Nephron progenitor cell (in vitro differentiated cells): ENCODE measurements at places on chromosomes 12 and 14.

DNA sequence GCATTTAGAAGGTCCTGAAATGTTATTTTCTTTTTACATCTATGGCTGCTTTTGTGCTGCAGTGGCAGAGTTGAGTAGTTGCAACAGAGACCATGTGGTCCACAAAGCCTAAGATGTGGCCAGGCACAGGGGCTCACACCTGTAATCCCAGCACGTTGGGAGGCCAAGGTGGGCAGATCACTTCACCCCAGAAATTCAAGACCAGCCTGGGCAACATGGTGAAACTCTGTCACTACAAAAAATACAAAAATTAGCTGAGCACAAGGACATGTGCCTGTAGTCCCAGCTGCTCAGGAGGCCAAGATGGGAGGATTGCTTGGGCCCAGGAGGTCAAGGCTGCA, 13.4 kb downstream of the USP30 start:
- no peak for DNase-seq

DNA sequence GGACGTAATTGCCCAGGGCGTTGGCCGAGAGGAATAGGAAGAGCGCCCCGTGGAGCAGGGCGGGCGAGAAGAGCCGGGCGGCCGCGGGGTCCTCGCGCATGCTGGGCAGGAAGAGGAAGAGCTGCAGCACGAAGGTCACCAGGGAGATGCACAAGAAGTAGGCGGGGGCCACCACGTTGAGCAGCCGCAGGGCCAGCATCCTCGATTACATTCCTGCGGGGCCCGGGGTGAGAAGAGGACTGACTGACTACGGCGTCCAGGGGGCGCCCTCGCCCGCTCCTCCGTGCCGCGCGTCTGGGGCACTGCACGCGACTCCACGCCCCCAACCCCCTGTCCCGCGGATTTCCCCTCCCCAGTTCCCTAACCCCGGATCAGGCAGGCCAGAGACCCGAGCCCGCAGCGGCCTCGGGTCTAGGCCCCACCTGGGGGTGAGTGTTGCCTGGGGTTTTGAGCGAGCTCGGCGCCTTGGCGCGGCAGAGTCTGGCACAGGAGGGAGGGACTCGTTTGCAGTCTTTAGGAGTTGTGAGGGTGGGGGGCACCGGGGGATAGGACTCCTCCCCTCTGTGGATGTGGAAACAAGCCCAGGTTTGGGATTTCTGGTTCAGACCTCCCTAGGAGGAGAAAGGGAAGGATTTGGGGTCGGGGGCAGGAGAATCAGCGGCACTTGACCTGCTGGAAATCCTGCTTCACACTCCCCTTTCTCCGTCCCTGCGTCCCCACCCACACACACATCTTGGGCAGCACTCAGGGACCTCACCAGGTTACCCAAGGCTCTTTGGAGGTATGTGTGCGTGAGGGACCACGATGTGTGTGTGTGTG, 1.8 kb downstream of the ZDHHC22 start:
- DNase-seq: peak; percentile 84

- DNase-seq: no peak
Observed at GRCh38 chr14:24172871-24173281, 996 bp downstream of the REC8 start.

GRCh38 chr12:68800294-68800693, 7.7 kb upstream of the MDM2 start:
- no peak for DNase-seq

- DNase-seq: no peak
Observed at GRCh38 chr14:23883684-23884540, 69.7 kb upstream of the DHRS4 start.

GRCh38 chr14:24192933-24193332, 2.3 kb downstream of the TM9SF1 start:
- DNase-seq: no peak

DNA sequence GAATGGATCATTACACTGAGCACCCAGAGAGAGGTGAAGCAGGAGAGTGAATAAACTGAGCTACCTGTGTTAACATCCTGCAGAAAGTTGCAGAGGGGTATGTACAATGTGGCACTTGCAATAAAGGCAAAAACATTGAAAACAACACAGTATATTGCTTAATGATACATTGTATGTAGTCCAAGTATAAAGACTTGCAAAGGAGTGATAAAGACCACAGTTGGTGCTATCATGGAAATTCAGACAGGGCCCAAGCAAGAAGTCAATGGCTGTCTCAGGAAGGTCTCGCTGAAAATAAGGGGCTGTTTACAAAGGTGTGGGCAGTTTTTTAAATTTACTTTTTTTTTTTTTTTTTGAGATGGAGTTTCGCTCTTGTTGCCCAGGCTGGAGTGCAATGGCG, 10.0 kb downstream of the TMEM120B start:
- no peak for DNase-seq

DNA sequence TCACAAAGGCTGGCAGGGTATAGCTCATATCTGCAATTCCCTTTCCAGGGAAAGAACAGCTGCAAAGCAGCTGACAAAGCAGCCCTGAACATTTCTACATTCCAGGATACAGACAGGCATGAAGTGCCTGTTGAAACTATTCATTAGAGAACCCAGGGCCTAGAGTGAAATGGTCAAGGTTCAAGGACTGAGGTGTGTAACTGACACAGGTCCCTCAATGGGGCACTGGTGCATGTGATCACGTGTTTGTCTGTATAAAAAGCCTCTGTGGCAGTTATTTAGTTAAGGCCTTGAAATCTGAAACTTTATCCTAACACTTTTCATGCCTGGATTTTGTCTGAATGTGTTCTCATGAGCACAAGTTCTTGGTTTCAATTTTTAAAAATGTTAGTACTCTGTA, 47.1 kb downstream of the GIT2 start:
- DNase-seq: no peak

- DNase-seq: no peak
Observed at GRCh38 chr14:95507174-95507573, 9.3 kb downstream of the SYNE3 start.

DNA sequence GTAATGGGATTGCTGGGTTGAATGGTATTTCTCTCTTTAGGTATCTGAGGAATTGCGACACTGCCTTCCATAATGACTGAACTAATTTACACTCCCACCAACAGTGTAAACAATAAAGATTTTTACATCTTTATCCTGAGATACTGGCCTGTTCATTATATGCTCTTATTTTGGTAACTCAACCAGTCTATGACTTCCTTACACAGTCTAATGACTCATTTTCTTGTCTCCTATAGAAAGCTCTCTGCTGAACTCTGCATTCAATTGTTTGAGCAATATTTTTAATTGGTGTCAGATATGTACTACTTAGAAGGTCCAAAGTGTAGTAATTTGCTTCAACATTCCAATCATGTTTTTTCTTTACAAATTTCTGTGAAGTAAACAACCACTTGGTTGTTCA, 1351.8 kb downstream of the FSCB start:
- DNase-seq: no peak

GRCh38 chr12:54486173-54486867, 11.2 kb upstream of the NCKAP1L start:
- no peak for DNase-seq

DNA sequence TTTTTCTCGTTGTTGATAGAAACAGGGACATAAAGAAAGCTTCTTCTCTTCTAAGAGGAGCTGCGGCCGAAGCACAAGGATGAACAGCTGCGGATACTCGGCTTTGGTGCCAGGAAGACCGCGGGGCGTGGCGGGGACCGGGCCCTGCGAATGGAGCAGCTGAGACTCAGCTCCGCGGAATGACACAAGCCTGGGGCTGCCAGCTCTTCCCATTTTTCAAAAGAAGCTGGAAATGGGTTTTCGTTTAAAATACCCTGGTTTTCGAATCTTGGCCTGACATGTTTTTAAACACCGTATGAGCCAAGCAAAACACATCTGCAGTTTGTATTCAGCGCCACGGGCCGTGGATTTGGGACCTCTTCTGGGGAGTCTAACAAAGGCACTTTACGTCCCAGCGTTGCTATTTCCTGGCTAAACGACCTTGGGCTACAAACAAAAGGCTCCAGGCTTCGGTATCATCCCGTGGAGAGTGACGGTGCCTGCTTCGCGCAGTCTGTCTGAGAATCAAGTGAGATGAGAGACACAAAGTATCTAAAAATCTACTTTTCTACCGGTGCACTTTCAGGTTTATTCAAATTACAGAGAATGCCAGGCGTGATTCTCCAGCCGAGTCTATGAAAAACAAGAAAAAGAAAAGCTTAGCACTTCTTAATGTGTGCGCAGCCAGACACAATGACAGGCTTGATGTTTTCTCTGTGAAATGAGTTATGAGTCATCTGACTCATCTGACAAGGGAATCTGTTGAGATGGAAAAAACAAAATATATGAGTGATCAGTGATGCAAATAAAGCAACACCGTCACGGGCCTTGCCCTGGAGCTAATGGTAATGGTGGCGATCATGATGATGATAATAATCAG, 114.0 kb upstream of the TMEM132D start:
- no peak for DNase-seq

DNA sequence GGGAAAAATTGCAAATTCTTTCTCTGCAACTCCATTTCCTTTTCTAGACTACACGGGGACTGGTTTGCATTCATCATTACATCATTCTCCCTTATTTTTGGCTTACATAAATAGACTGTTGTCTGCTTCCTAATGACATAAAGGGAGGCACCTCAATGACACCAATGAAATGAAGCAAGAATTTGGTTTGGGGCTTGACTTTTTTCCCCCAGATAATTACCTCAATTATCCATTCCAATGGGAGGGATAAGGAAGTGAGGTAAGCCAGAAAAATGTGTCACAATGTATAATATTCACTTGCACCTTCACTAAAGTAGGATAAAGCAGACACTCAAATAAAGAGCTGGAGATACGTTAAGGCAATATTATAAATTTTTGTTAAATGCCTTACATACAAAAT, 240.6 kb upstream of the GRIP1 start:
- no peak for DNase-seq

DNA sequence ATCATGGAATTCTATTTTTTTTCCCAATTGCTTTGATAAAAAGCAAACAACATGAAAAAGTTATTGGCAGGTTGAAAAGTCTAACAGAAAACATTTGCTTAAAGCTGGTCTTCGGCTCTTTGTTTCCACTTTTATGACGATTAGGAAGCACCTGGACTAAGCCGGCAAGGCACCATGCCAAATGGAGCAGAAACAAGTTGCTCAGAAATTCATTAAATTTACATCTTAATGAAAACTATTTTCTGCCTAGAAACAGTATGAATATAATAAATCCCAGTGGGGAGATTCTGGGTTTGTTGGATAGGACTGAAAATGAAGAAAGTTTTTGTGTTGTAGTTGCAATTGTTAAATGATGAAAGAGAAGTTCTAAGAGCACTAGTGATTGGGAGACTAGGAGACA, 51.4 kb upstream of the OR9K2 start:
- DNase-seq: no peak

DNA sequence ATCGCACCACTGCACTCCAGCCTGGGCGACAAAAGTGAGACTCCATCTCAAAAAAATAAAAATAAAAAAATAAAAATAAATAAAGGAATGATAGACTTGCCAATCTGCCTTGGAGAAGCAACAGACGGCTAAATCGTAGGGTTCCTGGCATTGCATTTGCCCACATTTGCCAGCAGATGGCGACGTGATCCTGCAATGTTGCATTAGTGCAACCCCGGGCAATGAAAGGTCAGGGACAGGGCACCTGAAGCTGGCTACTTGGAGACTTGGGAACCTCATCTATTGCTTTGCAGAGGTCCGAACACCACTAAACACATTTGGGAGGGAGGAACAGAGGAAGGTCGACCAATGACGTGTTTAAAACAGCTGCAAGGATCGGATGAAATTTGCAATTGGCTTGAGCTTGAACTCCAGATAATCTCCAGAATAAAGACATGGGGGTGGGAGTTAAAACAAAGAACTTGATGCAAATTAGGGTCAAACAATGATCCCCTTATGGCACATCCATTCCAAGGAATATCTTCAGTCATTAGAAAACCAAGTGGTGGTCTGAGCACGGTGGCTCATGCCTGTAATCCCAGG, 34.6 kb downstream of the SPRING1 start:
- DNase-seq: peak; percentile 78

- DNase-seq: no peak
Observed at GRCh38 chr12:17358835-17359234, 731.2 kb downstream of the RERGL start.

DNA sequence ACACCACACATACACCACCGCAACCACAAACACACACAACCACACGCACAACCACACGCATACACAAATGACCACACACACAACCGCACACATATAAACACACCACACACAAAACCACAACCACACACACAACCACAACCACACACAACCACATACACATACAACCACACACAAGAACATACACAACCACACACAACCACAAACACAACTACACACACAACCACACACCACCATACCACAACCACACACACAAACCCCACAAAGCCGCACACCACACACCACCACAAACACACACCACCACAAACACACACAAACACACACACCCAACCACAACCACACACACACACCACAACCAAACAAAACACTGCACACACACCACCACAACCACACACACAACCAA, 107.5 kb upstream of the FZD10 start:
- DNase-seq: no peak

DNA sequence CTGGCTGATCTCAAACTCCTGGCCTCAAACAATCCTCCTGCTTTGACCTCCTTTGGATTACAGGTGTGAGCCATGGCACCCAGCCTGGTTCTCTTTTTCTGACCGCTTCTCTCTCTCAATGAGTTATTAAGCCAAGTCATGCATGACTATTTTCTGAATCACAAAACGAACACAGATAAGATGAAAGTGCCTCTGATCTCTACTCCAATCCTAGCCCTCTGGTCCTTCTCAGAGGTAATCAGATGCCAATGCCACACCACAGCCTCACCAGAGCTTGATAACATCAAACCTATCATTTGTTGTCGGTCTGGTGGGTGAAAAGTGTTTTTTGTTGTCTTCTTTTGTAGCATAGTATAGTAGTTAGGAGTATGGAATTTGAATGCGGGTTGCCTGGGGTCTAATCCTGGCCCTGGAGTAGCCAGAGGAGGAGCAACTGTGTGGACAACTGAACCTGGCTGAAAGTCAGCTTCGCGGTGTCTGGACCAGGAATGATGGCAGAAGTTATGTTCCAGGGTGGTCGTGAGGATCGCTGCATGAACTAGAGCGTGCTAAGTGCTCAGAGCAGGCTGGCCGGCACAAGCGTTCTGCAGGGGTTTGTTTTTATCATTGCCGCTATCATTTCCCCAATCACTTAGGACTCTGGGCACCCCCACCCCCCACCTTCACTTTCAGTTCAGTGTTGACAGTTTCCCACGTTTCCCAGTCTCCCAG, 77.9 kb downstream of the SPRING1 start:
- no peak for DNase-seq

- DNase-seq: no peak
Observed at GRCh38 chr14:78752518-78753188, 582.5 kb downstream of the NRXN3 start.

DNA sequence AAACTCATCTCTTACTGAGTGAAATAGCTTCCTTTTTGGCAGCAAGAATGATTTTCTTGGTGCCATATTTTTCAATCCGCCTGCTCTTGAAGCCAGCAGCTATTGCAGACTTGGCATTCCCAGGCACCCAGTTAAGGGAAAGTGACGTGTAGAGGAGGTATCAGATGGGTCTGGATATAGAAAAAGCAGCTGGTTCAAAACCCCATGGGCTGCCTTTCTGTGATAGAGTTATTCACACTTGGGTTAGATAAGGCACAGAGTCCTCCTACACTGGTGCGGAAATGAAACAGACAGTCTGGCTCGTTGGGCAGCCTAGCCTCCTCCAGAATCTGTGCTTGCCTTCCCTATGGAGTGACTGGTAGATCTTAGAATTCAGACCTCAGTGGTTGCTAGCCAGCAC, 62.2 kb downstream of the PTPN11 start:
- no peak for DNase-seq
